ENCODE measurements at places on chromosomes 16 and 17.

DNA sequence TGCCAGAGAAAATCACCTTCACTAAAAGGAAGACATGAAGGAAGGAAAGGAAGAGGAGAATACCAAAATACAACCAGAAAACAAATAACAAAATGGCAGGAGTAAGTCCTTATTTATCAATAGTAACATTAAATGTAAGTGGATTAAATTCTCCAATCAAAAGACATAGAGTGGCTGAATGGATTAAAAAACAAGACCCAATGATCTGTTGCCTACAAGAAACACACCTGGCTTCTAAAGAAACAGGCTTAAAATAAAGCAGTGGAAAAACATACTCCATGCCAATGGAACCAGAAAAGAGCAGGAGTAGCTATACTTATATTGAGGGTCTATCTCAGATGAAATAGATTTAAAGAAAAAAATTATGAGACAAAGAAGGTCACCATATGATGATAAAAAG lies 86.4 kb upstream of the METRNL start:
- DNase-seq = no peak

DNA sequence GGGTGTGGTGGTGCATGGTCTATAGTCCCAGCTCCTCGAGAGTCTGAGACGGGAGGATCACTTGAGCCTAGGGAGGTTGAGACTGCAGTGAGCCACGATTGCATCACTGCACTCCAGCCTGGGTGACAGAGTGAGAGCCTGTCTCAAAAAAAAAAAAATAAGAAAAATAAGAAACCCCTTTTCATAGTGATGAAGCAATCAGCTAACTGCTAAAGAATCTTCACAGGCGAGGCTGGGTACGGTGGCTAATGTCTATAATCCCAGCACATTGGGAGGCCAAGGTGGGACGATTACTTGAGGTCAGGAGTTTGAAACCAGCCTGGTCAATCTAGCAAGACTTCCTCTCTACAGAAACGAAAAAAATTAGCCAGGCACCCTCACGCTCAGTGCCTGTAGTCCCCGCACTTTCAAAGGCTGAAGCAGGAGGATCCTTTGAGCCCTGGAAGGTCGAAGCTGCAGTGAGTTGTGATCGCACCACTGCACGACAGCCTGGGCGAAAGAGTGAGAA lies 760 bp downstream of the SLFN12L start:
- peak; percentile 30 for DNase-seq

DNA sequence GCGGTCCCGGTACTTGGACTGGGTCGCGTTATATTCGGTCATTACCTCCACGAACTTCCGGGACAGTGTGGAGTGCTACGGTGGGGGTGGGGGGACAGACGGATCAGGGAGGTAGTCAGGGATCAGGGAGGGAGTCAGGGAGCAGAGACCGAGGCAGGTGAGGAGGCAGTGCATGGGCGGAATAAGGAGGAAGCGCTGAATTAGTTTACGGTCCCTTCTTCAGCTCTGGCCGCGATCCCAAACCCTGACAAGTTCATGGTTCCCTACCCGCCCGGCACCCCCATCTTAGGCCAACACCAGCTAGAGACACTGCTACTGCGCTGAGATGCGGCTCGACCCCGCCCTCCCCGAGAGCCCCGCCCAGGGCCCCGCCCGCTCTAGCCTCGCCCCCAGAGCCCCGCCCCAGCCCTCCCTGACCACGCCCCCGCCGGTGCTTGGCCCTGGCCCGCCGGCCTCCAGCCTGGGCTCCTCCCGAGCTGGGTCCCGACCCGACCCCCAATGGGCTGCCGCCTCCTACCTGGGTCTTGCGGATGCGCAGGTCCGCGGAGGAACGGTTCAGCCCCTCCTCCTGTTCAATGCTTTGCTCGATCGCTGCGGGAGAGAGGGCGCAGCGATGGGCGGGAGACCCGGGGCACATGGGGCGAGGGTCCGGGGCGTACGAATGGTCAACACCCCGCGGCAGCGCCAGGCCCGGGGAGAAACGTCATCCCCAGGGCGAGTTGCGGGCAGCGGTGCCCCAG lies 12.1 kb downstream of the HSD3B7 start:
- DNase-seq = peak; percentile 70

- no peak for DNase-seq
These were observed 32.4 kb downstream of the CLTC start for GRCh38 chr17:59652119-59652518.

GRCh38 chr16:361341-361871 lies 8.9 kb upstream of the AXIN1 start:
- DNase-seq = no peak

DNA sequence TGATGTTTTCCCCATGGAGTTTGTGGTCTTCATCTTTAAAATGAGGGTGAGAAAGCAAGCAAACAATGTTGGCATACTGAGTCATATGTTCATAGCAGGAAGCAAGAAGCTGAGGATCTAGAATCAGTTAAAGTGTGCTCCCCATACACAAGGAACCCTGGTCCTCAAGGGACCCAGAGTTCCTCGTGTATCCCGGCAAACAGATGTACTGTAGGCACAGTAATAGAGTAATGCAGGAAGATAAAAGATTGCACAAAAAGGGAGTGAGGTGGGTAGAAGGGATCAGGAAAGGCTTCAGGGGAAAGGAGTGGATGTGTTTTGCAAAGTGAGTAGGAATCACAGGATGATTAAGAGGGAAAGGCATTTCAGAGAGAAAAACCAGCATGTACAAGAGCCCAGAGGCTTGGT lies 412.3 kb upstream of the CDH11 start:
- DNase-seq = no peak

GRCh38 chr16:2675714-2676113 lies 6.6 kb upstream of the KCTD5 start:
- DNase-seq = no peak

GRCh38 chr17:68981288-68981687 lies 26.1 kb upstream of the ABCA8 start:
- no peak for DNase-seq

GRCh38 chr16:11735787-11736186 lies 6.9 kb downstream of the TXNDC11 start:
- no peak for DNase-seq

GRCh38 chr16:79653373-79653891 lies 52.9 kb upstream of the MAF start:
- DNase-seq = no peak

DNA sequence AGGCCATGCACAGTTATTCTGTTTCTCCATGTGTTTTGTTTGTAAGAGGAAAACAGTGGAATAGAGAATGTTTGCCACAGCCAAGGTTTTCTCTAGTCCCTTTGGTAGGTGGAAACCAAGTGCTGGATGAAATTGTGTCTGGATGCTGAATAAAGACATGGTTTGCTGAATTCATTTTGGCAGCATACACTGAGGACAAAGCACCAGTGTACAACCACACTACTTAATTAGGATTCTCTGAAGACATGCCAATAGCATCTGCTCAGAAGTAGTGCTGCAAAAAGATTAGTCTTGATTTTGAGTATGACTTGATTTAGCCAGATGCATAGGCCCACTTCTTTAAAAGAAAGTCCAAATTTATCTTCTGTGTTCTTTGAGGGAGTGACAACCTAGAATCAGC lies 230.5 kb upstream of the CACNG5 start:
- no peak for DNase-seq

DNA sequence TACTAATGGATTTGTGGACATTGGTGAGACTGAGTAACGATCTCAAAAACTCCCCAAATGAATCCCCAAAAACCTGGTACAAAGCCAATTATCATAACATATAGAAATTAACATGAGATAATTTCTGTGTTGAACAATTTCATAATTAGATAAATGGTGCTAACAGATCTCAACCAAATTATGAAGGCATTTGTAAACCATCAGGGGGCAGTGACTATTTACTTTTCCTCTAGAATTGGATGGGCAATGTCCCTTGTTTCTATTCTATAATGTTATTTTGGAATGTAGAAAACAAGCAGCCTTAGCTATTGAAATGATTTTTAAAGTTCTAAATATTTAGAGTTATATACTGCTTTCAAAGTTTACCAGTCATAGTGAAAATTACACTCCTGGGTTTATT lies 57.8 kb downstream of the MYH10 start:
- DNase-seq = no peak

DNA sequence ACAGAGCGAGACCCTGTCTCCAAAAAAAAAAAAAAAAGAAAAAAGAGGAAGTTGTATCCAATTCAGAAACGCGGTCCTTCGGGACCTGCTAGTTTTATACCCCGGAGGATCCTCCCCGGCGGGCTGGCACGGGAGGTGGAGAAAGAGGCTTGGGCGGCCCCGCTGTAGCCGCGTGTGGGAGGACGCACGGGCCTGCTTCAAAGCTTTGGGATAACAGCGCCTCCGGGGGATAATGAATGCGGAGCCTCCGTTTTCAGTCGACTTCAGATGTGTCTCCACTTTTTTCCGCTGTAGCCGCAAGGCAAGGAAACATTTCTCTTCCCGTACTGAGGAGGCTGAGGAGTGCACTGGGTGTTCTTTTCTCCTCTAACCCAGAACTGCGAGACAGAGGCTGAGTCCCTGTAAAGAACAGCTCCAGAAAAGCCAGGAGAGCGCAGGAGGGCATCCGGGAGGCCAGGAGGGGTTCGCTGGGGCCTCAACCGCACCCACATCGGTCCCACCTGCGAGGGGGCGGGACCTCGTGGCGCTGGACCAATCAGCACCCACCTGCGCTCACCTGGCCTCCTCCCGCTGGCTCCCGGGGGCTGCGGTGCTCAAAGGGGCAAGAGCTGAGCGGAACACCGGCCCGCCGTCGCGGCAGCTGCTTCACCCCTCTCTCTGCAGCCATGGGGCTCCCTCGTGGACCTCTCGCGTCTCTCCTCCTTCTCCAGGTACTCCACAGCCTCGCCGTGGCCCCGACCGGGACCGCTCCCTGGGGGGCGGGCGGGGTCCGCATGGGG lies at the start of gene CDH3:
CDH3 (plus strand) TSS at position 596 of the 779 bp plus-strand sequence; CDS start at position 666, 70 bp downstream.
- DNase-seq = no peak

DNA sequence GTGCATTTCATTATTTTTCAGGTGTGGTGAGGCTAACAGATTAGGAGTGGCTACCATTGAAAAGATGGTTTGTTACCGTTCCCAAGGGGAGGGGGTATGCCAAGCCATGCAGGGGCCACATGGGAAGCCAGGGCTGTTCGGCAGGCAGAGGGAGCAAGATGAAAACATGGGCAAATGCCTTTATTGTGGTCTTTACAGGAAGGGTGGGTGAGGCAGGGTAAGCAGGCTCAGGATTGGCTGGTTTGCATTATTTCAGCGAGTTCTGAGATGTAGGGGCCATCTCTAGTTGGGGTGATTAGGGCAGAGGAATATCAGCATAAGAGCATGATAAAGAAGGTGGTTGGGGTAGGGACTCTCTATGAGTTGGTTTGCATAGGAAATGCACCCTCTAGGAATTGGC lies 117.6 kb downstream of the CCT6B start:
- DNase-seq = no peak

- DNase-seq = no peak
These were observed 81.8 kb upstream of the KIFC3 start for GRCh38 chr16:57883953-57884654.

DNA sequence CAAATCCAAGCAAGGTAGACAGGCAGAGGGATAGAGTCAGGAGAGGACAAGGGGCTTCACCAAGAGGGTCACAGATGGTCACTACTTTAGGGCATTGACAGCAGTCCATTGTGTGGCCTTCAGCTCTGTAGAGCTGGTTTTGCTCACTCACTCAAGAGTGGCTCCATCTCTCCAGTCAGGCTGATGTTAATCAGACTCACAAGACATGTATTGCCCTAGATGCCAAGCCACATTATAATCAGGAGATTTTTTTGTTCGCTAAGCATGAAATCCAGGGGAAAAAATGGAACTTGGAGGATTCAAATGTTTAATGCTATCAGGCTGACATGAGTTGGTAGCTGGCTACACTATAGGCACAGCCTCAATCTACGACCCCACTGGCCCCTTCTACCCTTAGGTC lies 32.5 kb downstream of the CD300LF start:
- DNase-seq = no peak

DNA sequence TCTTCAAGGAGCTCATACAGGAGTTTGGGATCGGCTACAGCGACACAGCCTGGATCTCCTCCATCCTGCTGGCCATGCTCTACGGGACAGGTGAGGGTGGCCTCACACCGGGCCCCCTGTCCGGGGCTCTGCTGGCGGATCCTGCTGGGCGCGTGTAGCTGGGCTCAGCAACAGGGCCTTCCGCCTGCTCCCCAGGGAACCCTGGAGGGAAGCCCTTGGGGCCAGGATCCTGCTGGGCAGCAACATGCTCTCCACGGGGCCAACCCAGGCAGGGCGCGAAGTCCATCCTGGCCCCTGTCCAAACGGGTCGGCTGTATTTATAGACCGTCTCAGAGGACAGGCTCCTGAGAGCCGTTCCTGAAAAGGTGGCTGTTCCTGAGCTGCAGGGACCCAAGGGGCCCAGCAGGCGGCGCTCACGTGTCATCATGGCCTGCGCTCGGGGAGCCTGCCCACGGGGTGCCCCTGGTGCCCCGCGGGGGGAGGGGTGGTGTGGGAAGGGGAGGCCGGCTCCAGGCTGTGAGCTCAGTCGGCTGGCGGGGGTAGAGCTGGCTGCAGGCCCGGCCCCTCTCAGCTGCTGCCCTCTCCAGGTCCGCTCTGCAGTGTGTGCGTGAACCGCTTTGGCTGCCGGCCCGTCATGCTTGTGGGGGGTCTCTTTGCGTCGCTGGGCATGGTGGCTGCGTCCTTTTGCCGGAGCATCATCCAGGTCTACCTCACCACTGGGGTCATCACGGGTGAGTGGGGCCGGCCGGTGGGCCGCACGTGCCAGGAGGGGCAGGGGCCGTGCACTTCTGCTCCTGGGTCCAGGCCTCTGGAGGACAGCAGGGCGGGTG lies 7.5 kb downstream of the SLC16A3 start:
- peak; percentile 48 for DNase-seq

- no peak for DNase-seq
These were observed 8.9 kb downstream of the VPS4A start for GRCh38 chr16:69319826-69320739.

- DNase-seq = no peak
These were observed 76.6 kb downstream of the PARN start for GRCh38 chr16:14553447-14553846.

DNA sequence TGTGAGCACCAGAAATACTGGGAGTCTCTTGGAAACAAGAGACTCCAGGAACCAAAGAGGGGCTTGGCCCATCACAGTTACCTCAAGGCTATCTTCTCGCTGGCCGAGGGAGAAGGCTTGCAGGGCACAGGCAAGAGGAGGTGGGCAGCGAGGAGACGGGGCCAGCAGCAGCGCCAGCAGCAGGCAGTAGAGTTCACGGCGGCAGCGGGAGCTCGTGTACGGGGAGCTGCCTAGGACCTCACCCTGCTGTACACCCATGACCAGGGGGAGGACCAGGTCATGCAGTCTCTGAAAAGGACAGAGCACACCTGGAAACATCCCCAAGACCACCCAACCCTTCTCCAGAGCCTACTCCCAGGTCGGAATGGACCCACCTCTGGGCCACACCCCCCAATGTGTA lies 30.8 kb downstream of the PELP1 start:
- DNase-seq = no peak

- no peak for DNase-seq
These were observed 354.3 kb downstream of the CPPED1 start for GRCh38 chr16:12449374-12449773.

GRCh38 chr17:30337393-30337999 lies 3.6 kb upstream of the TMIGD1 start:
- DNase-seq = no peak

Data from stimulated activated CD4-positive, alpha-beta T cell treated with anti-CD3 and anti-CD28 coated beads, TNF-alpha, amount 100 ng/mL, for 24 hours (primary cell).